ENCODE measurements at places on chromosomes 2 and 18.
A peak's percentile ranks its signal among the peaks of the same experiment; 100 is the strongest.

GRCh38 chr2:236936446-236936940 lies 149.2 kb upstream of the COPS8 start:
- DNase-seq, result no peak

GRCh38 chr2:3730646-3731045 lies 27.3 kb downstream of the DCDC2C start:
- DNase-seq, result no peak

DNA sequence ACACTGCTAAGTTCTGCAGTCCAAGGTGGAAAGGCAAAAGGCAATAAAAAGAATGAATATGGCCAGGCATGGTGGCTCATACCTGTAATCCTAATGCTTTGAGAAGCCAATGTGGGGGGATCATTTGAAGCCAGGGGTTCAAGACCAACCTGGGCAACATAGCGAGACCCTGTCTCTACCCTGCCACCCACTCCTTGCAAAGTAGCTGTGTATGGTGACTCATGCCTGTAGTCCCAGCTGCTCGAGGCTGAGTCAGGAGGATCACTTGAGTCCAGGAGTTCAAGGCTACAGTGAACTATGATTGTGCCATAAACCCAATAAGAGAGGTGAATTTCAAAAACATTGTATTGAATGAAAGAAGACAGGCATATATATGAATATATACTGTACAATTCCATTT lies 2.4 kb downstream of the MYL12B start:
- DNase-seq, result no peak

GRCh38 chr2:194015751-194016150 lies 1641.3 kb upstream of the SLC39A10 start:
- DNase-seq, result no peak

GRCh38 chr18:72539901-72540300 lies 4.2 kb downstream of the CBLN2 start:
- DNase-seq, result no peak

DNA sequence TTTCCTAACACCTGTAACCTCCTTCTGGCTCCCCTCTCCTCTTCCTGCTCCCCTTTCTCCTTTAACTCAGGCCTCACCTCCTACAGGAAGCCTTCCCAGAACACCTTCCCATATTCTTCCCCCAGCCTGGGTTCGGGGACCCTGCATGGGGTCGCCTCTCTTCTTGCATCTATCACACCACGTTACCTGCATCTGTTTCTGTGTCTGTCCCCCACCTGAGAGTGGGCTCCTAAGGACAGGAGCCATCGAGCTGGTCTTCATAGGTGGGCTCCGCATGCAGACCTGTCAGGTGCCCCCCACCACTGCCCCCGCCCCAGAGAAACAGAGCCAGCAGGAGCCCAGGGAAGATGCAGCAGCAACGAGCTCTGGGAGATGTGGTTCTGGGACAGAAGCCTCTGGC lies 123.2 kb upstream of the GLI2 start:
- DNase-seq, result no peak

- DNase-seq, result no peak
Observed at GRCh38 chr18:27778441-27778840, 398.5 kb downstream of the CDH2 start.

DNA sequence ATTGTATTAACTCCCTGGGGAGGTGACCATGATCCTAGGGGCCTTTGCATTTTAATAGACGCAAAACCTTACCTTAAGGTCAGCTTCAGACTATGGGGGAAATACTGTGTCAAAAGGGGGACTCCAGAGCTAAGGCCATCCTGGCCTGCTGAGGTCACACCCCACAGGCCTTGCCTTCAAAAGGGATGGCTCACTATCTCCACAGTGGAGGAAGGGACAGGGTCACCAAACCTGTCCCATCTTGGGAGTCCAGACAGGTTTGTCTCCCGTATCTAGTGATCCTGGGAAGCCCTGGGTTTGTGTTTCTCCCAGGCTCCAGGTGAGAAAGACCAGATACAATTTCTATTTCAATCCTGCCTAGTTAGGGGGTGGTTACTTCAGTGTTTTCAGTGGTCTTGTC lies 24.9 kb downstream of the CAPN14 start:
- no peak for DNase-seq

GRCh38 chr2:170369228-170369627 lies 191.3 kb downstream of the MYO3B start:
- DNase-seq, result no peak

DNA sequence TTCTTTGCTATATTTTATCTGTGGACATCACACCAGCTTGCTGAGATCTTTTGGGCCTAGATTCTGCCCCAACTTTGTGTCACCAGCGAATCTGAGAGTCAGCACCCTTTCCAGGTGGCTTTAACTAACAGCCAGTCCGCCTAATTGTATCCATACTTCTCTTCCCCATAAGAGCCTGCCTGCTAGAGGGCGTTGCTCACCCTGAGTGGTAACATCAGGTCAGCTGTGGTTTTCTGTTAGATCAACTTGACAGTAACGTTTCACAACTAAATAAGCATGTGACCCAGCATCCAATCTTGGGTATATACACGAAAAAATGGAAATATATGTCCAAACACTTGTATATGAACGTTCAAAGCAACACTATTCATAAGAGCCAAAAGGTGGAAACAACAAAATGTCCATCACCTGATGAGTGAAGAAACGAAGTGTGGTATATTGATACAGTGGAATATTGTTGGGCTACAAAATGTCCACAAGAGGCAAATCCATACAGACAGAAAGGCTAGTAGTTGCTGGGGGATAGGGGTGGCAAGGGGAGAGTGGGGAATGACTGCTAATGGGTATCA lies 24.9 kb downstream of the EFHD1 start:
- DNase-seq, result peak; percentile 37

DNA sequence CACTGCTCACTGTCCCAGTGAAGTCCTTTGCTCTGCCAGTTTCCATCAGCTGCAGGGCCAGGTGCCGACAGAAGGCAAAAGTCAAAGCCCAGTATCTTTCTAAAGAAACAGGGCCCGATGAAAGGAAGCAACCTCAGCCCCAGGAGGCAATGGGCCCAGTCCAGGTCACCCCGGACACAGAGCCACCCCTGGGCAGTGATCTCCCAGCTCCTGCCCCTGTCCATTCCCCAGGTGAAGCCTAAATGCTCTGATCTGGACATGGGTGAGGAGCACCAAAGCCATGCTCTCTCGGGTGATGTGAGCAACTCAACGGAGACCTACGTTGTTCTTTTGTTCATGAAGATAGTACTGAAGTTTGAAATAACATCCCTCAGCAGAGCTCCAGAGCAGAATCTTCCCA lies 61.6 kb downstream of the HDAC4 start:
- no peak for DNase-seq

- DNase-seq, result no peak
Observed at GRCh38 chr2:46058140-46058539, 239.1 kb upstream of the EPAS1 start.

GRCh38 chr2:158130832-158131473 lies 29.3 kb downstream of the UPP2 start:
- DNase-seq, result no peak

GRCh38 chr18:51907687-51908597 lies 432.1 kb upstream of the DCC start:
- no peak for DNase-seq

- DNase-seq, result no peak
Observed at GRCh38 chr2:42967959-42968674, 175.7 kb upstream of the HAAO start.

GRCh38 chr2:41919135-41919534 lies 128.7 kb upstream of the PKDCC start:
- DNase-seq, result no peak

DNA sequence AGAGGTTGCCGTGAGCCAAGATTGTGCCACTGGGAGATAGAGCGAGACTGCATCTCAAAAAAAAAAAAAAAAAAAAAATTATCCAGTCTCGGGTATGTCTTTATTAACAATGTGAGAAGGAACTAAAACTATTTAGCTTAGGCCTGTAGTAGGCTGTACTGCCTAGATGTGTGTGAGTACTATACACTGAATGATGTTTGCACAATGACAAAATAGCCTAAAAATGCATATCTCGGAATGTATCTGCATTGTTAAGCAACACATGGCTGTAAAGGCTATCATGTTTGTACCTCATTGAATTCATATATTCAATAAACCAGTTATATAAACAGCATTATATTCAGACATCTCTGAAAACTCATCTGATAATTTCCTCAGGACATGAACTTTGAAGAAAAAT lies 191.2 kb upstream of the SESTD1 start:
- DNase-seq, result no peak

GRCh38 chr2:179511105-179511789 lies 246.6 kb upstream of the SESTD1 start:
- no peak for DNase-seq

DNA sequence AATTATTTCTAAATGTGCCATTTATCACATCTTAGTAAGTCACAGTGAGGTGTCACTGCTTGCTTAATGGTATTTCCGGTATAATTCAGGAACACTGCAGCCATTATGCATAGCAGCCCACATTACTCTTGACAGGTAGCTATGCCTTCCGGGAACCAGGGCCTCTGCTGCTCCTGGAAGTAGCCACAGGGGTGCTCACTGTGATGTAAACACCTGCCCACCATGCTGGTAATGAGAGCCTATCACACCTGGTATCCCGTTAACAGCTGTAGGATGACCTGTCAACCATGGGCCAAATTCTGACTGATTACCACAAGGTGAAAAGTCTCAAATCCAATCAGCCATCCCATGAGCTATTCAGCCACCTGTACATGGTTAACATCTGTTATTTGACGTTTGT lies 647.0 kb upstream of the NXPH2 start:
- DNase-seq, result no peak

GRCh38 chr2:215619022-215619958 lies 183.4 kb upstream of the FN1 start:
- no peak for DNase-seq

- DNase-seq, result no peak
Observed at GRCh38 chr2:188403676-188404075, 112.0 kb downstream of the GULP1 start.

- peak; percentile 37 for DNase-seq
Observed at GRCh38 chr18:3605954-3606443, 156.0 kb downstream of the TGIF1 start.

- no peak for DNase-seq
Observed at GRCh38 chr18:47458483-47458882, 207.0 kb upstream of the SKOR2 start.

DNA sequence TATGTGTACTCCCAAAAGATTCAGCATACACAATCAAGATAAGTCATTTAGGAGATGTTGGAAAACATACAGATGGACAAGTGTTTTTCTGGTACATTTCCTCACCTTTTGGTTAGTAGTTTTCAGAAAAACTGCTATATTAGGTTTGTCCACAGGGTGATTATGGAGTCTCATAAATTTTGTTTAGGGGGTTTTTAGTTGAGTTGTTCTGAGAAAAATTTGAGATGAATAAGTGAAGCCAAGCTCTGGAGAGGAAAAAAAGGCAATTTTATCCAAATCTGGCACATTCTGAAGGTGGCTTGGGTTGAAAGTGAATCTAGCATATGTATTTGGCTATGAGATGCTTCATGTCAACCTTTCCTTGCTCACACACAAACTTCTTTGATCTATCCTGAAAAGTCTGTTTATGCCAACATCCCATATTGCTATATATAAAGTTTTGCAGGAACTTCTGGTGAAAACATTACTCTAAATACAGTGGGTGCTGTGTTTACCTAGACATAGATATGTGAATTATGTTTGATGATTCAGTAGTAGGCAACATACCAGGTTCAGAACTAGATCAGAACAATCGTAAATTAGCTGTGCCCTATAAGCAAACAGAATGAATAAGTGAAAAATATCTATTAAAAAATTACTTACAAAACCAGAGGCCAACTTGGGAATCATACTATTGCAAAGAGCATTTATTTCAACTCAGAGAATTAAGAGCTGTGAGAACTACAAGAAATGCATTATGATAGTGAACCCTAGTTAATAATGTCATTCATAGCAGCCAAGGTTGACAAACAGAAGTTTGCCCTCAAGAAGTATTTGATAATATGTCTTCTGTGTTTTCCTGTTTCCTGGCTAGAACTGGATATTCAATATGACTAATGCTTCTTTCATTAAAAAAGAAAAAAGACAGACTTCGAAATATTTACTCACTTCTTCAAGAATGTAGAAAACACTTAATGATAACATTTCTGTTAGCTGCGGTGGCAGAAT lies 552.0 kb downstream of the IRS1 start:
- no peak for DNase-seq

- DNase-seq, result peak; percentile 52
Observed at GRCh38 chr18:72762515-72763122, 105.2 kb downstream of the NETO1 start.

DNA sequence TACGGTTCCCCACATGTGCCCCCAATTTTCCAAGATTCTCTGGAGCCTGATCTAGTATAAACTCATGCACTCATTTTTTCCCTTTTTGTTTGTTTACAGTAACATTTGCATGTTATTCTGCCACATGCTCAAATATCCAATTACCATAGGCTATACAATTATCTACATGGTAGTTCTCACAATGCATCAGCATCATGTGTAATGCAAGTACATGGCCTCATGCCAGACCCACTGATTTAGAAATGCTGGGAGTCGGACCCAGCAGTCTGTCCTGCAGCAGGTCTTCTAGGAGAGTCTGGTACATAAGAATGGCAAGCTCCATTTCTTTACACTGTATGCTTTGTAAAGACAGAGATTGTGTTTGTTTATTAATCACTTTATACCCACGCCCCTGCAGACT lies 107.7 kb downstream of the CBLN2 start:
- no peak for DNase-seq

DNA sequence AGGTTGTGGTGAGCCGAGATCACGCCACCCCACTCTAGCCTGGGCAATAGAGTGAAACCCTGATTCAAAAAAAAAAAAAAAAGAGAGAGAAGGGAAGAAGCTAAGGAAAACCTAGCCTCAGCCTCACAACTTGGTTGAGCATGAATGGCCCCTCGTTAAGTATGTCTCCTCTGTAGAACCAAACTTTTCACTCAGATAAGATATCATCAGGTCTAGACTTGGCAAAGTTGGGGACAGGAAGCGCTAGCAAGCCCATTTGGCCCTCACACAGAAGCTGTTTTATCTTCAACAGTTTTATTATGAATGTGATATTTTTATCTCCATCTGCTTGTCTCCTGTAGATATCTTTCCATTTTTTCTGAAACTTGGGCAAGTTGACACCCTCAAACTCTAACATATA lies 3.5 kb upstream of the ASXL2 start:
- no peak for DNase-seq

DNA sequence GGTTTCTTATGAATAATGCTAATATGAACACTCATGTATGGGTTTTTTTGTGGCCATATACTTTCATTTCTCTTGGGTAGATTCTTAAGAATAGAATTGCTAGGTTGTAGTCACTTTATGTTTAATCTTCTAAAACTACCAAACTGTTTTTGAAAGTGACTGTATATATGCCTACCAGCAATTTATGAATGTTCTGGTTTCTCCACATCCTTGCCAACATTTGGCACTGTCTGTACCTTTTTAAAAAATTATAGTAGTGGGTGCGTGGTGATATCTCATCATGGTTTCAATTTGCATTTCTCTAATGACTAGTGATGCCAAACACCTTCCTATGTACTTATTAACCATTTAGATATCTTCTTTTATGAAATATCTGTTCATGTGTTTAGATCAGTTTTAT lies 110.6 kb upstream of the RIOK3 start:
- DNase-seq, result no peak

- no peak for DNase-seq
Observed at GRCh38 chr18:37261246-37261840, 304.3 kb downstream of the CELF4 start.

GRCh38 chr2:239309398-239310245 lies 91.2 kb downstream of the HDAC4 start:
- DNase-seq, result no peak

Data from inflammatory macrophage (primary cell).